HAP-1 (cell line): ENCODE measurements at places on chromosomes 1 and 21.

GRCh38 chr1:116012716-116013115 lies 36.4 kb downstream of the SLC22A15 start:
- no peak for DNase-seq

DNA sequence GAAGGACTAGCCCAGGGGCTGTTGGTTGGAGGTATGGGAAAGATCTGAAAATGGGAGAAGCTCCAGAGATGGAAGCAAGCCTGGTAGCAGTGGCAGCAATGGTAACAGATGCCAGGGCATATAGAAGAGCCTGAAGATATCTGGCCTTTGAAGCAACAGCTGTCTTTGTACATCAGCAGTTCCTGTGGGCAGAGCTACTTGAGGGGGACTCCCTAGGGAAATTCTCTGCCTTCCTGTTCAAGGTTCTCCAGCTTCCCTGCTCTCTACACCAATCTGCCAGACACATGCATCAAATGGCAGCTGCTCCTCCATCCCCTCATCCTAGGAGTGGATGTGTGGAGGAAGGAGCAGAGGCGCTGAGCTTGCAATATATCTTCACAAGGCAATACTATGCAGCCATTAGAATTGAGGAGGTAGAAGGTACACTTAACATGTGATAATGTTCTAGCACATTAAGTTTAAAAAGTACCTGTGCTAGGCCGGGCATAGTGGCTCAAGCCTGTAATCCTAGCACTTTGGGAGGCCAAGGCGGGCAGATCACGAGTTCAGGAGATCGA lies 2.2 kb downstream of the TMEM35B start:
- no peak for DNase-seq

DNA sequence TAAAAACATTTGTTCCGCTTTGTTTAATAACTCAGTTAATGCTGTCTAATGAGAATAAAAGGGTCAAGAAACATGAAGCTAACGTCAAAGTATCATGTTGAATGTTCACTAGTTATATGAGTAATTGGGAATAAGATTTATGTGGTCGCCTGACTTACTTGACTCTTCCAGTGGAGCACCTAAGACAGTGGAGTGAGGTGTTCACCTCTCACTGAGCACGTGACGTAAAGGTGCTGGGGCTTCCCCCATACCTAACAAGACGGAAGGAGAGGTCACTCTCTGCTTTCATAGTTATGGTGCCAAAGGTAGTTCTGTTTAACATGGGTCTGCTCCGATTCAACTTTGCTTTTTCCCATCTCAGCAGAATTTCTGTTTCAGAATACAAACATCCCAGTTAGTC lies 686 bp downstream of the KMO start:
- DNase-seq = no peak

GRCh38 chr21:44426663-44427191 lies 28.6 kb upstream of the LRRC3 start:
- DNase-seq = peak; percentile 4

DNA sequence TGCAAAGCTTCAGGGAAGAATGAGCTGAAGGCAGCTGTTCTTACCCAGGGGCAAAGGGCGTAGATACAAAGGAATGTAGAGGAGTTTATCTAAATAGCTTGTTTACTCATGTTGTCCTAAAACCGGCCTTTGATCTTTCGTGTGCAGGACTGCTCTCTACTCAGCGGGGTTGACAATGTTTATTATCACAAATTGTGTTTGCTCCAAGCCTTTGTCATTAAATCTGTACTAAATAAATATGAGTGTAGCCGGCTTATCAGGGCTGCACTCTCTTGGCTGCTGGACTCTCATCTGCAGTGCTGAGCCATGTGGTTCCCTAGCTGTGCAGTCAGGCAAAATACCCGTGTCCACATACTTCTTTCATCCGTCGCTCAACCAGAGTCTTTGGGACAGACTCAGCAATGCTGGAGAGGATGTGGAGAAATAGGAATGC lies 199.0 kb downstream of the LBR start:
- DNase-seq = no peak

GRCh38 chr1:178262120-178262500 lies 168.2 kb downstream of the RASAL2 start:
- peak; percentile 27 for DNase-seq

GRCh38 chr21:25338415-25338814 lies 268.9 kb downstream of the MRPL39 start:
- no peak for DNase-seq

DNA sequence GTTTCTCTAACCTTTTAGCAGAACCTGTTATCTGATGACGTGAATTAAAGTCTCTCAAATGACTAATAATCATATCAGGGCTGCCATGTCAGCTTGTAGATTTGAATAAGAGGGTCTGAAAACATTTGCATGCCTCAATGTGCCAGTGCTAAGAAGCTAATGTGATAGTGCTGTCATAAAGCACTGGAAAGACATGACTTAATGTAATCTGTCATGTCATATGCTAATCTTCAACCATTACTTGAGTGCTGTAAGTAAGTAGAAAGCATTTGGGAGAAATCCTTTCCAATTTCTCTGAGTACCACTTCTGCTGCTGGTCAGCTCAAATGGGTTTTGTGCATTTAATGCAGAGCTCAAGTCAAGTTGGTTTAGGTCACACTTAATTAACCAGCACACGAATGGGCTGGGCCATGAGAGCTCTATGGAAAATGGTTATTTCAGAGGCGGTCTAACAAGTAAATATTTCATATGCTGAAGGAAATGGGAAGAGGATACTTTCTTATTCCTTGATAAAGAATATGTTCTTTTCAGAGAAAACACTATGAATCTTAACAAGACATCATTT lies 609.2 kb downstream of the LMO4 start:
- no peak for DNase-seq

GRCh38 chr1:179803104-179803503 lies 60.0 kb downstream of the FAM163A start:
- no peak for DNase-seq

- no peak for DNase-seq
Observed at GRCh38 chr1:96842215-96842614, 120.6 kb downstream of the PTBP2 start.

- no peak for DNase-seq
Observed at GRCh38 chr1:225911191-225912130, 12.6 kb downstream of the PYCR2 start.

DNA sequence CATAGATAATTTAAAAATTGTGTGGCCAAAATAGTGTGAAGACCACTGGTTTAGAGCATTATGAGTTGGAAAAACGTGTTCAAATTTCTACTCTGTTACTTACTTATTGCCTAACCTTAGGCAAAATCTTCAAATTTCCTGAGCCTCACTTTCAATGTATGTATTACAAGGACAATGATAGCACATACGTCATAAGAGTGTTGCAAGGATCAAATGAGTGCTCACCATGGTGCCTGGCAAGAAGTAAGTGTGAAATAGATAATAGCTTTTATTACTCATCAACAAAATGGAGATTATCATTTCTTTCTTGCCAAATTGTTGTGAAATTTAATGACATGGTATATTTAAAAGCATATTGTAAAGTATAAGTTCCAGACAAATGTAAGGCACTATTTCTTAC lies 57.2 kb downstream of the FH start:
- DNase-seq = no peak

DNA sequence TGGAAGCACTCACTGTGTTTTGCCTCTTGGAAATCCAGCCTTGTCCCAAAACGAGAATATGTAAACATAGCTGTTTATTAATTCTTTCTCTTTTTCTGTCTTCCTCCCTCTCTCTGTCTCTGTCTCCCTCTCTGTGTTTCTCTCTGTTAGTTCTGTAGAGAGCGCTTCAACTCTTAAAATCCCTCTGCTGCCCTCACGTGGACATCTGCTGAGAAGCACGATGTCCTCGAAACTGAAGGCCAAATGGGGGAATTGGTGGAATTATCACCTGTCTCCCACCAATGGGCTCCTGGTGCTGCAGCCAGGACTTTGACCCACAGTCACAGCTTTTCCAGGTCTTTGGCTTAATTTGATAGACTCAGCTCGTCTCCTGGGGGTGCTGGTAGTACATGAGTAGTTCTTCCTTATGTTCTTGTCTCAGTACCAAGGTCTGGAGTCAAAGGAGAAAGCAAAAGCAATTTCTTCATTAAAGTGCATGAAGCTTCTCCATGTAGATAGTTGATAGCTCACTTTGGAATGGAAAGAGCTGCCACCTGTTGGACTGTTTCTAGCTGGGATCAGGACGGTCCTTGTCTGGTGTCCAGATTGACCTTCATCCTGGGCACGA lies 5.5 kb upstream of the GBP6 start:
- DNase-seq = peak; percentile 83

- DNase-seq = no peak
Observed at GRCh38 chr21:17900990-17901385, 81.8 kb upstream of the C21orf91 start.

DNA sequence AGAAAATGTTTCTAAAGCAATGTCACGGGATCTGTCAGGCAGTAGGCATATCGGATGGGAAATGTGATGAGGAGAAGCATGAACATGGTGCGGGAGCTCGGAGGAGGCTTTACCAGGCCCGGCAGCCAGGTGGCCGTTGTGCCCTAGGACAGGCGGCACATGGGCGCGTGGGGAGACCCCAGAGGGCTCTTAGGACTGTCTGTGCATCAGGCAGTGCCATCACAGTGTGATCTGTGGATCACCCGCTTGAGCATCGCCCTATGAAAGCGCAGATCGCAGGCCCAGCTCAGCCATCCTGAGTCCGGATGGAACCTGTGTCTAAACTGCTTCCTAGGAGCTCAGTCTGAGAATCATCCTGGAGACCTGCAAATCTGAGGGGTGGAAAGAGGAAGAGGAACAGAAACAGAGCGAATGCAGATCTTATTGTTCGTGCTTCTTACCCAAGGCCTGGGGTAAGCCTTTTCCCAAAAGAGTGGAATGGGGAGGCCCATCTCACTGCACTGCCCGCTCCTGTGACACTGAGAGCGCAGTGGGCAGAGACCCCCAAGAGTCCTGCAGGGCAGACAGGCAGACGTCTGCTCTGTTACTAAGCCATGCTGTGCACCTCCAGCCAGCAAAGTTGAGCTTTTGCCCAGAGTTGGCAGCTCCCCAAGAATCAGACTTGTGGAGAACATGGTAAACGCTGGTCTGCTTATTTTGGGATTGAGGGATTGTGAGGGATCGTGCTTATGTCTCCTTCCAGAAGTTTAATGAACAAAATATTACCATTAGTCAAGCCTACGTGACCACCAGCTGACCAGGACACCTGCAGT lies 251.0 kb downstream of the RHOU start:
- no peak for DNase-seq

DNA sequence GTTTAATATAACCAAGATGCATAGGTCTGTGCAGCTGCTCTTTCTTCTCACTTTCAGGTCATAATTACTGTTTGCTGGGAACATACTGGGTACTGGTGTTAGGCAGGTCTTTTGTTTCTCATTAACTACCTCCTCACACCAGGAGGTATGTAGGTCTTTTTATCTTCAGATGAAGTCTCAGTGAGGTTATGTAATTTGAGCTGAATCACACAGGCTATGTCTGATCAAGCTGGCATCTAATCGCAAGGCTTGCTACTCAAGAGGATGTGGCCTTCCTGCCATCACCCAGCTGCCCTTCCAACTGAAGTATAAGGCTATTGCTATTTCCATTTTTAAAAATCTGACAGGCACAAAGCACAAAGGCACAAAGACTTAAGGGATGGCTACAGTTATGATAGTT lies 96.4 kb downstream of the RUNX1 start:
- no peak for DNase-seq

DNA sequence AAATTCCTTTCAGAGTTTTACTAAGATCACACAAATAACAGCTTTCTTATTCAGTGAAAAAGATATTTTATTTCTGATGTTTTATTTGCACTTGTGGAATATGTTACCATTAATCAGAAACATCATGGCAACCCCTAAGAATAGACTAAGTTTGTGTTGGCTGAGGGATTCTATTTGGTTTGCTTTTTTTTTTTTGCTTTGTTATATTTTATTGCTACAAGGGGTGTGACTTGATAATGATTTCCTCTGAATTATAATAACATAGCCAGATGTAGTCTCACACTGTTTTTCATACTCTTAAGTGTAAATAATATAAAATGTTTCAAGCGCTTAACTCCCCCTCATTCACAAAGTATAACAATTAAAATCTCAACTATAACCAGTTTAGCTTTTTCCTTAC lies 20.0 kb downstream of the GLRX2 start:
- DNase-seq = no peak

- no peak for DNase-seq
Observed at GRCh38 chr1:6726253-6726652, 24.6 kb upstream of the DNAJC11 start.

GRCh38 chr1:111538343-111539025 lies 35.1 kb upstream of the ADORA3 start:
- DNase-seq = no peak

DNA sequence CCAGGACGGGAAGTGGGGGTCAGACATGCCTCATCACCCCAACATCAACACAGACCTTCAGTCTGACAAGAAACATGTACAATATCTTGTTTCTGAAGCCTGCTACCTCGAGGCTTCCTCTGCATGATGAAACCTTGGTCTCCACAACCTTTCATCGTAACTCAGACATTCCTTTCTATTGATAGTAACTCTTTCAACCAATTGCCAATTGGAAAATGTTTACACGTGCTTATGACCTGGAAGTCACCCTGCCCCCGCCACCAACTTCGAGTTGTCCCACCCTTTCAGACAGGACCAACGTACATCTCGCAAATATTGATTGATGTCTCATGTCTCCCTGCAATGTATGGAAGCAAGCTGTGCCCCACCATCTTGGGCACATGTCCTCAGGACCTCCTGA lies 159.5 kb downstream of the ETS2 start:
- no peak for DNase-seq

- DNase-seq = no peak
Observed at GRCh38 chr21:43728154-43728466, 9.2 kb downstream of the PDXK start.

DNA sequence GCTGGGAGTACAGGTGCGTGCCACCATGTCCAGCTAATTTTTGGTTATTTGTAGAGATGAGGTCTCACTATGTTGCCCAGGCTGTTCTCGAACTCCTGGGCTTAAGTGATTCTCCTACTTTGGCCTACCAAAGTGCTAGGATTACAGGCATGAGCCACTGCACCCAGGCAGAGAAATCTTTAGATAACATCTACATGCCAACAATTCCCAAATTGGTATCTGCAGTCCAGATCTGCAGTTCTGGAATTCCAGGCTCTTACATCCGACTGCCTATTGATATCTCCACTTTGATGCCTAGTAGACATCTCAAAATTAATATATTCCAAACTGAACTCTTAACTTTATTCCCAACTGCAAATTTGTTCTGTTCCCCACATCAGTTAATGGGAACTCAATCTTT lies 23.3 kb downstream of the INAVA start:
- DNase-seq = no peak

- peak; percentile 79 for DNase-seq
Observed at GRCh38 chr1:230186003-230186863, 119.2 kb downstream of the GALNT2 start.
